ENCODE measurements at places on chromosomes 16 and 17.

DNA sequence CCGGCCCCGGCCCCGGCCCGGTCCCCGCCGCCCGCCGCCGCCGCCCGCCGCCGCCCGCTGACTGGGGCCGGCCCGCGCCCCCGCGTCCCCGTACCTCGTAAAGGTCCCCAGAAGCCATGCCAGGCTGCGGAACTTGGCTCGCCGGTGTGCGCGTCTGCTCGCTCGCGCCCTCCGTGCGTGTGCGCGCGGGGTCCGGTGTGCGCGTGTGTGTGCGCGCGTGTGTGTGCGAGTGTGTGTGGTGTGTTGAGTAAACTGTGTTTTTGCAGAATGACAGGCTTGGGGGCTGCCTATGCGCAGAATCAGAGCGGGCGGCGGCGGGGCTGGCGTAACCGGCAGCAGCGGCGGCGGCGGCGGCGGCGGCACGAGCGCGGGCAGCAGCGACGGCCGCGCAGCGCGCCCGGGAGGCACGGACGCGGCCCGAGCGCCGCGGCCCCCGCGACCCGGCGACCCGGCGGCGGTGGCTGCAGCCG, 307 bp downstream of the CDYL2 start:
- DNase-seq: no peak

DNA sequence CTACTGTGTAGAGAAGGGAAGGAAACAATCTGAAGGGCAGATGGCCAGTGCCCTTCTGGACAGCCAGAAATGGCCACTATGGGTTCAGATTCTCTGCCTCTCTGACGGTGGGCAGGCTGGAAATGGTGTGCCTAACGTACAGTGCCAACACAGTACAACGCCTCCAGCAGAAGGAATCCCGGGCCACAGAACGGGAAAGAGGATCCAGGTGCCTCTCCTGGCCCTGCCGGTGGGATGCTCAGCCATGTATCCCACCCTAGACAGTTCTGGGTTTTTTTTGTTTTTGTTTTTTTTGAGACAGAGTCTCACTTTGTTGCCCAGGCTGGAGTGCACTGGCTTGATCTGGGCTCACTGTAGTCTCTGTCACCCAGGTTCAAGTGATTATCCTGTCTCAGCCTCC, 71.5 kb downstream of the SLC5A11 start:
- DNase-seq: no peak

- no peak for DNase-seq
Measured at GRCh38 chr17:49817993-49818392, 29.5 kb downstream of the KAT7 start.

GRCh38 chr16:17212606-17213005, 258.2 kb downstream of the XYLT1 start:
- no peak for DNase-seq

- no peak for DNase-seq
Measured at GRCh38 chr17:38605411-38605840, 326 bp downstream of the SRCIN1 start.

DNA sequence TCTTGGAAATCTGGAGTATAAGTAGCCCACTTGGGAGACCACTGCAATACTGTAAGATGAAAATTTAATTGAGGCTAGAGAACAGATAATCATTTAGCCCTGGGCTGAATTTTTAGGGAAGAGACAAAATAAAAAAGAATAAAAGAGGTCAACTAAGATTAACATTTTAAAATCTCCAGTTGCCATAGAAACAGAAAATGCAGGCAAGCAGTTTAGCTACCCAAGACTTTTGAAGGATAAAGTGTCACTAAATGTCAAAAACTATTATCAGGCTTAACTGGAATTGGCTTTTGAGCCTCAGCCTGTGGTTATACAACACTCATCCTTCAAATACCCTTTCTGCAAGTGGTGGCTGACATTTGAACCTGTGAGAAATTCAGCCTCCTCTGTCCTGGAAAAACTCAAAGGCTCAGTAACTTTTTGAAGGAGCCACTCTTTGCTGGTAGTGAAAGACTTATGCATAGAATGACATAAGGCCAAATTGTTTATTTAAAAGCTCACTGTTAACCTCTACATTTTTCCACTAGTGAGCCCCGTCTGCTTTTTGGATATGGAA, 220.7 kb upstream of the KCNJ16 start:
- no peak for DNase-seq

DNA sequence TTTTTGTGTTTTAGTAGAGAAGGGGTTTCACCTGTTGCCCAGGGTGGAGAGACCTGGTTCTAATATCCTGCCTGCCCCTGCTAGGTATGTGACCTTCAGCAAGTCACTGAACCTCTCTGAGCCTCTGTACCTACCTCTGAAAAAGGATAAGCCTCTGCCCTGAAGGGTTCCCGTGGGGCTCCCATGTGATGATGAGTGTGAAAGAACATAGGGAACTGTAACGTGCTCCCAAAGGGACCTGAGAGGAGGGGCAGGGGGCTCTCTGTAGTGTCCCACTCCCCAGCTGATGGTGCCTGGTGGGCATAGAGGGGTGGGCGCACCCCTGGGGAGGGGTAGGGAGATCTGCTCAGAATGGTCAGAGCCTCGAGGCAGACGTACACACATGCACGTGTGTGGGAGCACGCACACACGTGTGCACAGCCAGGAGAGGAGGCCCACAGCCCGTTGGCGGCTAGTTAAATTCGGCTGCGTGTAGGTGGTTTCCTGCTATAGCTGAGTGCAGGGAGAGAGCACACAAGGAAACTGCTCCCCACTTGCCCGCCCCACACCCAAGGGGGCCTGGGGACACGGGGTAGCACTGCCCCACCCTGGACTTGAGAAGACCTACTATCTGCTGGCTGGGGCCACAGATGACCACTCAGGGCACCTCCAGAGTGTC, 6.7 kb downstream of the KCNH4 start:
- no peak for DNase-seq

- no peak for DNase-seq
Measured at GRCh38 chr17:15453782-15454181, 13.6 kb downstream of the CDRT4 start.

DNA sequence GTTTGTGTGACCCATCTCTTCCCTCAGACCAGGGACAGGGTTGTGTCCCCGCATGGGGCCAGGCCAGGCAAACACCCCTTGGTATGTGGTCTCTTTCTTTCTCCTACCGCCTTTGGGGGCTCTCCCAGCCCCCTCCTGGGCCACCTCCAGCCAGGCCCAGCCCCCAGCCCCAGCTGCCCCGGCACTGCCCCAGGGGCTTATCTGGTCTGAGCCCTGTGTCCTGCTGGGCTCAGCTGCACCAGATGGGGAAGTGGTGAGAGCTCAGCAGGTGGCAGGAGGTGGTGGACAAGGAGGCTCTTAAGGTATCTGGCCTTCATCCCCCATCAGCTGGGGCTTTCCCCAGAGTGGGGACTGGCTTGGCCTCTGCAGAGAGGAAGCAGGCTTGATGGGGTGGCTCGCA, 8.7 kb downstream of the ADAM11 start:
- peak; percentile 82 for DNase-seq

DNA sequence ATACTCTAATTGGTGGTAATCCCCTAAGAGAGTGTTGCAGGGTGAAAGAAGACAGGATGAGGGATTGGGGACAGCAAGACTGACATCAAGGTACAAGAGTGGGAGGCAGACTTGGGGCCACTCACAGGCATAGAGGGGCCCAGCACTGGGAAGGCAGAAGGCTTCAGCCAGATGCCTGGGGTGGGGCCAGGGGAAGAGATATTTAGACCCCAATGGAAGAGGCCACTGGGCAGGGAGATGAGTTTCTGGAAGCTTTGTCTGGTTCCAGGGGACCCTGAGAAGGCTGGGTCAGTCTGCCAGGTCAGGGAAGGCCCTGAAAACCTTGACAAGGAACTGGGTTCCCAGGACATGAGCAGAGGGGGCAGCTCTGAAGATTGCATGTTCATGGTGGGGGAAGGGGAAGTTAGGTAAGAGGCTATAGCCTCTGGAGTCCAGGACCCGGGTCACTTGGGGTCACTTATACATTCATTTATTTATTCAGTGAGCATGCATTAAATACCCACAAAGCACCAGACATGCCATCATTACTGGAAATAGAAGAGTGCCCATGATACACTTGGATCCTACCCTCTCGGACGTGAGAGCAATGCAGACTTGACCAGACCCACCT, 92.9 kb downstream of the TMEM132E start:
- peak; percentile 77 for DNase-seq

DNA sequence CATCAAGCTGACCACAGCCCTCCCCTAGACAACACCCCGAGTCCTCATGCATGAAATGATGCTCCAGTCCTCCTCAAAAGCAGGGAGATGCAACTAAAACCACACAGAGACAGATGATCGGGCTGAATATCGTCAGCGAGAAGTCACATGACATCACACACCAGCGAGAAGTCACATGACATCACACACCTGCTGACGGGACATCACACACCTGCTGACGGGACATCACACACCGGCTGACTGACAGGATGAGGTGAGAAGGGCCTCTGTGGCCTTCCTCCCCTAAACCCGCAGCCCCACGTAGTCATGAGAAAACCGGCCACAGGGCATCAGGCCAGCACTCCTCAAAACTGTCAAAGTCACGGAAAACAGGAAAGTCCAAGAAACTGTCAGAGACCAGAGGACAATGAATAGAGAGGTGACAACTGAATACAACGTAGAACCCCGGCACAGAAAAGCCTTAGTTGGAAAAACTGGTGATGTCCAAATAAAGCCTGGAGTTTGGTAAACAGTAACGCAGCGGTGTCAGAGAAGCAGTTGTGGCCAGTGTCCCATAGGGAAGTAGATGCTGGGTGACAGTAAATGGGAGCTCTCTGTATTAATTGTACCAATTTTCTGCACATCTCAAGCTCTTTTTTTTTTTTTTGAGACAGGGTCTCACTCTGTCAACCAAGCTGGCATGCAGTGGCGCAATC, 14.3 kb downstream of the LITAF start:
- no peak for DNase-seq

DNA sequence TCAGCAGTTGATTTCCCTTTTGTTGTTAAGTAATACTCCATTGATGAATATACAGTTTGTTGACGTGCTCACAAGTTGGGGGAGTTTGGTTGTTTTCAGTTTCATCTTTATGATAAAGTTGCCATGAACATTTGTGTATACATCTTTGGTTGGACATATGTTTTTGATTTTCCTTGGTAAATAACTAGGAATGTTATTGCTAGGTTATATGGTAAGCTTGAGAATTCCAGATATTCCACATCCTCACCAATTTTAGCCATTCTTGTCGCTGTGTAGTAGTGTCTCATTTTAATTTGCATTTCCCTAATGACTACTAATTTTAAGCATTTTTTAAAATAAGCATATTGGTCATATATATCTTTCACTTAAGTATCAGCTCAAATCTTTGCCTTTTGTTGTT, 55.0 kb upstream of the RASL10B start:
- DNase-seq: no peak

- DNase-seq: no peak
Measured at GRCh38 chr17:75404223-75404730, 1.2 kb downstream of the GRB2 start.

- DNase-seq: no peak
Measured at GRCh38 chr16:66534376-66534799, 15.5 kb downstream of the TK2 start.

DNA sequence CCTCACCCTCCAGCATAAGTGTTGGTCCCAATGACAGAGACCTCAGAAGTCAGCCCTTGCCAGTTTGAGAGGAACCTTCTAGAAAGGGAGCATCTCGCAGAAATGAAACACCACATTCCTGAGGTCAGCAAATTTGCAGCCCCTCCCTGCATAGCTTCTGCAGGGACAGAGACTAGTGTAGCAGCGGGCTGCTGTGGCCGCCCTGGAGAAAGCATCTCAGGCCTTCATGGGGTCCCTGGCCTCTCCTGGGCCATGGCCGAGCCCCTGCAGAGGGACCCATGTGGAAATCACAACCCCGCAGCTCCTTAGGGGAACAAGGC, 11.4 kb downstream of the HS3ST6 start:
- DNase-seq: no peak

GRCh38 chr17:74215342-74215727, 2.0 kb downstream of the TTYH2 start:
- no peak for DNase-seq

GRCh38 chr17:78534492-78535272, 42.5 kb downstream of the DNAH17 start:
- DNase-seq: no peak

- DNase-seq: no peak
Measured at GRCh38 chr17:38619937-38620550, 14.3 kb upstream of the SRCIN1 start.

DNA sequence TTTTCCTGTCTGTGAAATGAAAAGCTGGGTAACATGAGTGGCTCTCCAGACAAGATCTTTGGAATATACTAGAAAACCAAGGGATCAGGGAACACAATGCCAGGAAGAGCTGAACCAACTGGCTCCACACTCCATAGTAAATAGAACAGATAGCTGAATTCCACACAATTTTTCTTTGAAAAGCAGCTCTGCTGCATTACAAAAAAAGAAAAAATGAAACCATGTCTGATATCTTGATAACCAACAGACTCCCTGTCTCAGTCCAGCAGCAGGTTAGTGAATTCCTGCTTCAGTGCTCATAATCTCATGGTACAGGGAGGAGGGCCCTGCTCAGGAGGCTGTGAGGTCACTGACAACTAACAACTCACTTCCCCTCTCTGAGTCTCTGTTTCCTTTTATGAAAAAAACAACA, 97.1 kb downstream of the CDH11 start:
- no peak for DNase-seq

DNA sequence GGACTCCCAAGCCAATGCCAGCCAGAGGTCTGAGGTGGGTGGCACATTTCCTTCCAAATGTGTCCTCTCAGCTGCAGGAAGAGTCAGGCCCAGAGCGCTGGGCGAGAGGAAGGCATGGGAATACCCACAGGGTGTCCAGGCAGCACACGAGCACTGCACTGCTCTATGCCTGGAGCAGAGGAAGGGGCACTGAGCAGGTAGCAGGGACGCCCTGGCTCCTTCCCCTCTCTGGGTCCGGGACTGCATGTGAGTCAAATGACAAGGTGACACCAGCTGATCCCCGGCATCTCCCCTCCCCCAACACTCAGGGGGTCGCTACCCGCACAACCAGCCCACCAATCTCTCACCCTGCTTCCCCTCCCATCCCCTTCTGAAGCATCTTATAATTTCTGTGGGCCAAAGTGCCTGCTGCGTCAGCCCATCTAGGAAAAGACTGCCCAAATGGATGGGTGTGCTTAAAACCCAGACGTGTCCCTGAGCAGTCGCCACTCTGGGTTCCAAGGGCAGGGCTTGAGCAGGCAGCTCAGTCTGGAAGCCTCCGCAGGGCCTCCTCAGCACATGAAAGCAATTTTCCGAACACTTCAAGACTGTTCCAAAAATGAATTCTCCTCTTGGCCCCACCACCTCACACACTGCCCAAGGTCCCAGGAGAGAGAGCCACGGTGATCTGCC, 12.0 kb upstream of the BCAR1 start:
- no peak for DNase-seq

DNA sequence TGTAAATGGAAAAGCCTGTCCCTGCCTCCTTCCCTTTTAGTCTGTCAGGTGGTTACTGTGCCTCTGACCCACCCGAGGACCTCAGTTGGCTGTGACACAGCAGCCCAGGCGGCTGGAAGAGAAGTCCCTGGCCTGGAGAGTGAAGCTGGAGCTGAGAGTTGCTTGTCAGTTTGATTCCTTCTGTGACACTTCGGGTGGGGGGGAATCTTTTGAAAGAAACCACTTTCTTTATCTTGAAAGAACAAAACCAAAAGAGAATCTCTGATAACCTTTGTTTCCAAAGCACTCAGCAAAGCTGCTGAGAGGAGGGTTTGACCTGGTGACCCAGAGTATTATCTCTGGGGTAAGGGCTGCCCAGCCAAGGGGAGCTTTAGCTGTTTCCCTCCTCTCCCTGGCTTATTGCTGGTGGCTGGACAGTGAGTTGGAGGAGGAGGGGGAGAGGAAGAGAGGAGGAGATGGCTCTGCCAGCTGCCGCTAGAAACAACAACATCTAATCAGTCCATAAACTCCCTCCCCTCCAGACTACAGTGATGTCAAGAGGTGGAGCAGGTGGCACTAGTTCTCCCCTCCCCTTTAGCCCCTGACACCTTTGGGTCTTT, 34.0 kb downstream of the YPEL2 start:
- no peak for DNase-seq
